Right renal cortex interstitium (tissue), 3 donors: ENCODE measurements at places on chromosomes 1 and 21.
A peak's percentile ranks its signal among the peaks of the same experiment; 100 is the strongest.

GRCh38 chr1:183435497-183435896 is 17.3 kb upstream of the NMNAT2 start:
- no peak for DNase-seq

GRCh38 chr1:28956038-28956464 is 41.7 kb downstream of the EPB41 start:
- no peak for DNase-seq

GRCh38 chr1:232868793-232869491 is 63.7 kb downstream of the MAP10 start:
- no peak for DNase-seq

DNA sequence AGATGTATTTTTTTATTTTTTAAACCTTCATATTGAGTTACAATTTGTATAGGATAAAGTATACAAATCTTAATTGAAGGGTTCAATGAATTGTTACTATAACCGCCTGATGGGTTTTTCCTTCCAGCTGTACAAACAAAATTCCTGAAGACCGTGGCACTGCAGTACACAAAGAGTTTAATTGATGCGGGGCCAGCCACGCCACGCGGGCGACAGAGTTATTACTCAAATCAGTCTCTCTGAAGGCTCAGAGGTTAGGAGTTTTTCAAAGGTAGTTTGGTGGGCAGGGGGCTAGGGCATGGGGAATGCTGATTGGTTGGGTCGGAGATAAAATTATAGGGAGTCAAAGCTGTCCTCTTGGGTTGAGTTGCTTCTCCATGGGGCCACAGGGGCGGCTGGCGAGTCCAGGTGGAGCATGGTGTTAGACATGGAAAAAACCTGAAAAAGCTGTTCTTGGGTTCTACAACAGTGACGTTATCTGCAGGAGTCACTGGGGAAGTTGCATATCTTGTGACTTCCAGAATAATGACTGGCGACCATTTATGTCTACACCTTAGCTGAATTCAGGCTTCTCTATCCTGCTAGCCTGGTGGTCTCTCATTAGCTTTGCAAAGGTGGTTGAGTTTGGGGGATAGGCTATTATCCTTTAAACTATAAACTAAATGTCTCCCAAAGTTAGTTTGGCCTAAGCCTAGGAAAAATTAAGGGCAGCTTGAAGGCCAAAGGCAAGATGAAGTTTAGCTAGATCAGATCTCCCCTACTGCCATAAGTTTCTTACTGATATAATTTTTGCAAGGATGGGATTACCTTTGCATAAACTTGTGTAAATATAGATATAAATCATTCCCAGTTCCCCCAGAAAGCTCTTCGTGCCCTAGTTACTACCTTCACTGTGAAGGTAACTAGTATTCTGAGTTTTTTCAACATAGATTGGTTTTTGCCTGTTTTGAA is 13.0 kb upstream of the TMEM9 start:
- no peak for DNase-seq

DNA sequence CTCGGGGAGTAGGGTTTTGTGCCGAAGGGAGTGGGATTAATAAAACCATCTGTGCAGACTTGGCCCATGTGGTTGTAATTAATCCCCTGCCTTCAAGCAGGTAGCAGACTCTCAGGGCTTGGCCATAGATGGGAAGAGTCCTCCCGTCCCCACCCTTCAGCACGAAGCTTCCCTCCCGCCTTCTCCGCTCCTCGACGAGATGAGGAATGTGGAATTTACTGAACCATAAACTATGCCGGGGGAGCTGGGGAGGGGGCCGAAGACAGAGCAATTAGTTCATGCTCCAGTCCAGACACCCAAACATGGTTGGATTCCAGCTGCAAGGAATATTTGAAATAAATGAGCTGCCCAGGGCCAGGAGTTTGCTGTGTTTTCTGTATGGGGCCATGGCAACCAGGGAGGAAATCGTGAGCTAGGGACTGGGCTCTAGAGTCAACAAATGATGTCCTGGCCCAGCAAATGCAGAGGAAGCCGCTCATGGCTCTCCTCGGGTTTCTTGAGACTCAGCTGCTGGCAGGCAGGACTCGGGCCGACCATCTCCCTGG is 78.8 kb downstream of the SPSB1 start:
- DNase-seq = peak; percentile 85

- DNase-seq = no peak
These were observed 7.4 kb downstream of the SPRR5 start for GRCh38 chr1:152954436-152954835.

DNA sequence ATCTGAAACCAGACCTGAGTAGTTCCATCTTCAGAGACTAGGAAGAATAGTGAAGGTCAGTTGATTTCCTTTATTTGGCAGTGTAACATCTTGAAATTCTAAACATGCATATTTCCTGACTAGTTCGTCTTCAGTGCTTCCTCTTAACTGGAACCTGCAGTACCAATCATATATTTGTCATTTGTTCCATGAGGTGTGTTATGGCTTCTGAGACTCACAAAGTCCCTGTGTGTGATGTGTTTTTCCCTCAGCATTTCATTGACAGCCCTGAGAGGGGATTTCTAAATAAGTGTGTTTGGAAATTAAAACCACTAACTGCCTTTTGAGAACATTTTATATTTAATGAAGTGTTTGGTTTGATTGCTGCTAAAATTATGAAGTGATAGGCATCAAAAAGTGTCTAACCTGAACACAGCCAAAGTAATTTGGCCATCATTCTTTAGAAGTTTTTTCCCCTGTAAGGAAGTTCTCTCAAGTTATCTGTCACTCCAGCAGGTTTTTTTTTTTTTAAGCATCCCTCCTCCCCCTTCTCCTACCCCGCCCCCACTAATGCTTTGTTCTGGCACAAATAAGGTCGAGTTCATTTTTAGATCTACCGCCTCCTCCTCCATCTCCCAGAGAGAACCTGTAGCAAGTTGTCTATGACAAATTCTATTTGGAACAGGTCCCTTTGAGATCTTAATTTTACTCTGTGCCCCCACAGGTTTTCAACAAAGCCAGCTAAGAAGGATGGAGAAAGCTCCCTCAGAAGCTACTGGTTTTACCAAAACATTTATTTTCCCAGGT is 61.4 kb downstream of the TMEM200B start:
- no peak for DNase-seq

GRCh38 chr1:6948861-6949260 is 163.6 kb downstream of the CAMTA1 start:
- no peak for DNase-seq

GRCh38 chr1:117559139-117559538 is 46.7 kb upstream of the TENT5C start:
- DNase-seq = no peak
